Activated CD4-positive, alpha-beta T cell treated with anti-CD3 and anti-CD28 coated beads, Interleukin-2, amount 50 U/mL, for 16 hours (primary cell): ENCODE measurements at places on chromosomes 16 and 17.

- no peak for DNase-seq
These were observed 23.8 kb downstream of the LCMT1 start for GRCh38 chr16:25135254-25135878.

DNA sequence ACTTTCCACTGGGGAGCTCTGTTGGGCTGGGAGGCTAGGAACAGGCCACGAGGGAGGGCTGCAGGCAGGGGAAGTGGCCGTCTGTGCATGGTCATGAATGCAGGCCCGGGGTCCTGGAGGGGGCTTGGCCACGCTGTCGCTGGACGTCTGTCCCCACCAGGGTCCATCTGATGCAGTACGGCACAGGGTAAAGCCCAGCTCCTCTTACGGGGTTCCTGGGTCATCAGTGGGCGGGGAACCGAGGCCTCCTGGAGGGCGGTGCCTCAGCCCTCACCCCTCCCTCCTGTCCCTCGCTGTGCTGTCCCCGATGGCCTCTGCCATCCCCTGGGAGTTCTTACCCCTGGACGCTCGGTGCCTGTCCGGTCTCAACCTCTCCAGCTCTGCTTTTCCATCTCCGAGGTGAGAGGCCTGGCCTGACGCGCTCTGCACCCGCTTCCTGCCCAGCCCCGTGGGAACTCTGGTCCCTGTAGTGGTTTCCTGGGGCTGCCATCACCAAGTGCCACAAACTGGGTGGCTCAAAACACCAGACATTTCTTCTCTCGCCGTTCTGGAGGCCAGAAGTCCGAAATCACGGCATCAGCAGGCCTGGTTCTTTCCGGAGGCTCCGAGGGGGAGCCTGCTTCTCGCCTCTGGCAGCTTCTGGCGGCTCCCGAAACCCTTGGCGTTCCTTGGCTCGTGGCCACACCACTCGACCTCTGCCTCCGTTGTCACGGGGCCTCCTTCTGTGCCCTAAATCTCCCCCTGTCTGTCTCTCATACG is 182.8 kb downstream of the SEC14L1 start:
- DNase-seq, result no peak

GRCh38 chr16:1309888-1310831 is 724 bp downstream of the UBE2I start:
- peak; percentile 37 for DNase-seq

GRCh38 chr16:52320930-52321439 is 226.0 kb downstream of the TOX3 start:
- DNase-seq, result no peak

- DNase-seq, result peak; percentile 62
These were observed 637 bp downstream of the RPL23A start for GRCh38 chr17:28720247-28720996.

DNA sequence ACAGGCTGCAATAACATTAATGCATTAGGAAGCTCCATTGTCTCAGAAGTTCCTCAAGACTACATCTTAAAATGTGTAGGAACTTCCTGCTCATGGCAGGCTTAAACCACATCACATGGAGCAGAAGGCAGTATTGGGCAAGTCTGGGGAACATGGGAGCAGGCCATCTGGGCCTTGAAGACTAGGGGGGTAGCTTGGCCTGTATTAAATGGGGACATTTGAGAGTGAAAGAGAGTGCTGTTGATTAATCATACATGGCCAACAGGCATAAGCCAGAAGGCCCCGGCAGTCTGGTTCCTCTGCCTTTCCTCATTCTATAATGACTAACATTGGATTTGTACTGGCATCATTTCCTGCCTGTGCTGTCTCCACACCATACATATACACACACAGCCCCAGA is 25.2 kb upstream of the SLC5A11 start:
- no peak for DNase-seq

DNA sequence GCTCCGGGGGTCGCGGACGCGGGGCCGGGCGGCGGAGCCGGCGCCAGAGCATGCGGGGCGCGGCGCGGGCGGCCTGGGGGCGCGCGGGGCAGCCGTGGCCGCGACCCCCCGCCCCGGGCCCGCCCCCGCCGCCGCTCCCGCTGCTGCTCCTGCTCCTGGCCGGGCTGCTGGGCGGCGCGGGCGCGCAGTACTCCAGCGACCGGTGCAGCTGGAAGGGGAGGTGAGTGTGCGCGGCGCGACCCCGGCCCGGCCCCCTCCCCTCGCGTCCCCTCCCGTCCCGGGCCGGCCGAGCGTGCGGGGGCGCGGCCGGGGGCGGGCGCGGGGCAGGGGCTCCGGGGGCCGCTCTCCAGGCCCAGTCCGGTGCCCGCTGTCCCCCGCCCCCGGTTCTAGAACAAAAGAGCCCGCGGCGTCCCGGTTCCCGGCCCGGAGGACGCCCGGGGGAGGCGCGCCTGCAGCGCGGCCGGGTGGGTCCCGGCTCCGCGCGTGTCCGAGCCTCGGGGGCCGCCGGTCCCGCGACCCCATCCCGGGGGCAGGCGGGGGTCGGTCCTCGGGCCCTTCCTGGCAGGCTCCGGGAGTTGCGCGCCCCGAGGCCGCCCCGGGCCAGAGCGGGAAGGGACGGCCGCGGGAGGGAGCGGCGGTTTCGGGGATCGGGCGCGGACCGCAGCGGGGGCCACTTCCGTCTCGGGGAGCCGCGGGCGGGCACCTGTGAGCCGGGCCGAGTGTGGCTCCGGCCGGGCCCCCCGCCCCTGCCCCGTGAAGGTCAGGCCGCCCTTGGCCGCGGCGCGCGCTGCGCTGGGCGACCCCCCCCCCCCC is 563 bp downstream of the METRNL start:
- DNase-seq, result no peak

DNA sequence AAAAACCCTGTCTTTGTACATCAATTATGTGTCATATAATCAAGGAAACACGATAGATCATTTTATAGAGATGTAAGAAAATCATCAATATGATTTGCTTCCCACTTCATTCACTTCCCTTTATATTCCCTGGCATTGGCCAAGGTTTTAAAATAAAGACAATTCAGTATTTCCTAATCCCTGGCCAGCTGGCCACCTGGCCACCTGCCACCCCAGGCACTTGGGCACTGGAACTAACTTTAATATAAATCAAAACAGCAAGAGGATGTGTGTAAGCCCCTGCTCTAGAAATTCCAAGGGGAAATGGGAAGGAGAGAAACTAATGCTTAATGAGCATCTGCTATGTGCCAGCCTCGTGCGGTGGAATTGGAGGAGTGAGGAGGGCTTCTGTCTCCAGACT is 58.6 kb upstream of the TOB1 start:
- DNase-seq, result no peak

DNA sequence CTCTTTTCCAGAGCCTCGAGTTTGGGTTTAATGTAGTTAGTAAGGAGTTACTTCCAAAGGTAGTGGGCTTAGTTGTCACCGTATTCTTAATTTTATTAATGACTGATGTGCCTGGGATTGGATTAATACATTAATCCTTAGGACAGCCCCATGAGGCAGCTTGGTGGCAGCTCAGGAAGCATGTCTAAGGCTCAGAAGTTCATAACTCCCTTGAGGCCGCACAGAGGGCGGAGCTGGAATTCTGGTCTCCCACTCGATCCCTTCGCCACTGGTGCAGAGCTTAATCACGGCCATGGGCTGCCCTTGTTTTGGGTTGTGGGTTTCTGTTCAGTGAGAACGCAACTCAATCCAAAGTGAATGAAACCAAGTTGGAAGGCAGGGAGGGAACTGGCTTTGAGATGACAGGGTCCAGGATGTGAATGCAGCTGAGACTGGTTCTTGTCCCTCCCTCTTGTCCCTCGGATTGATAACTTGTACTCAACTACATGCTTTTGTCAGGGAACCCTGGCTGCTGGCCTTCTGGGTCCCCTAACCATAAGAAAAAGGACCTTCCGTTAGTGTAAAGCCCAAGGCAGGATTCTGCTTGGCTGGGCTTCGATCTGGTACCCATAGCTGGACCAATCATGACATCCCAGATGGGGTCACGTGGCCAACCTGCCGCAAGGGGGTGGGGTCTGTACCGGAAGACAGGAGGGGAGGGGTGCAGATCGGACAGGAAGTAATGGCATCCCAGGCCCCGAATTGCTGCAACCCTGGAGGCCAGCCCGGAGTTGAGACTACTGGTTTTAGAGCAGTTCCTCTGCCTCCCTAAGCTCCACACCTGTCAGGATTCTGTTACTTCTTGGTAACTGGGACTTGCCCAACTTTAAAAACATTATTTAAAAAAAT is 45.4 kb downstream of the SNX20 start:
- DNase-seq, result peak; percentile 20

DNA sequence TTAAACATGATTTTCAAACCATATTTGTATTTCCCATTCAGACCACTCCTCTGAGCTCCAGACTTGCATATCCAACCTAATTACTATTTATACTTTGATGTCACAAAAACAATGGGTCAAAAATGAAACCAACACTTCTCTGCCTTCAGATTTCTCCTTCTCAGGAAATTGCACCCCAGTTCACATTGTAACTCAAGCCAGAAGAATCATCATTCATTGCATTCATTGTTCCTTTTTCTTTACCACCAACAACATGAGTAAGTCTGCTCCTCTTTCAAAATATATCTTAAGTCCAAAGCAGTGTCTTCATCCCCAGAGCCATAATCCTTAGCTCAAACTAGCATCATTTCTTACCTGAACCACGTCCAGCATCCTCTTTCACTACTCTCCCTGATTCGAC is 2.6 kb upstream of the AKAP1 start:
- DNase-seq, result no peak

DNA sequence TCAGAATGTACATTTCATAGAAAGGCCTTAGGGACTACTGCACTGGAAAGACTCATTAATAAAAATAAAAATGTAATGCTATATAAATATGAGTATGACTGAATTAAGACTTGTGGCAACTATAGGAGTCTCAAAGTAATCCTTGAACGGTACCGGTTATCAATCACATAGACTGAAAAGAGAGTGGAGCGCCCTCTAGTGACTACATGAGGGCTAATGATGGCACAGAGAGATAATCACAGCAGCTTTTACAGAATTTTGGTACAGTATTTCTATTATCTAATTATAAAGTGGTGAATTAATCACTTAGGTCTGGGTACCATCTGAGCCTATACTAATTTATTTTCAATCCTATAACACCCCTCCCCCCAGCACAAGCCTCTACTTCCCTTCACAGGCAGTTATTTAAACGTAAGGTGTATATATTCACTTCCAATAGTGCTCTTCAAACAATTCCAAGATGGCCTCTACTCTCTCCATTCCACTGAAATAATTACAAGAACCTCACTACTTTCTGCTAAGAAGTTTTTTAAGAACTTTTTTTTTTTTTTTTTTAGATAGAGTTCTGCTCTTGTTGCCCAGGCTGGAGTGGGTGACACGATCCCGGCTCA is 40.7 kb upstream of the ANKFY1 start:
- DNase-seq, result peak; percentile 62

DNA sequence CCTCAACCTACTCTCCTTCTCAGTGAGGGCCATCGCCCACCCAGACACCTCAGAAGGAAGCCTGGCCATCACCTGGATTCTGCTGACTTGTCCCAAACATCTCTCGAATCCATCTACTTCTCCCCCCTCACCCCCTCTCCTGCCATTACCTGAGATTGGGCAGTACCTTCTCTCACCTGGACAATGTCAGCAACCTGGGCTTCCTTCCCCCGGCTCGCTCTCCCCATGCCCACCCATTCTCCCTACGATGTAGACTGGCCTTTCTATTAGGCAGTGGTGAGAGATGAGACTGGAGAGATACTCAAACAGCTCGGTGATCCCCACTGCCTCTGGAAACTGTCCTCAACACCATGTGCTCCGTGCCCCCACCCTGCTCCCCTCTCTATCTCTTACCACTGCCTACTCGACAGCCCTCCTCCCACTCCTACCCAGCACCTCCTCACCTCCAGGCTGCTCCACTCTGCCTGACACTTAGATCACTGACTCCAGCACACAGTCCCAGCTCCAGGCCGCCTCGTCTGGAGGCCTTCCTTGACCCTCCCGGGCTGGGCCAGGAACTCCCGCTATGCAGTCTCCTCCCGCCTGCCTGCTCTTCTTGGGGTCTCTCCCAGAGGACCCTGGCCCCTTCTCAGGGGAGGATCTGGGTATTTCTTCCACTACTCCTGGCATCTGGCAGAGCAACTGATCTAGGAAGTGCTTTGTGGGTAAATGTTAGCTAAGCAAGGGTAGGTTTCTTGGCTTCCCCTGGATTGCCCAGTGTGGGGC is 235.8 kb upstream of the NLRP1 start:
- DNase-seq, result no peak

DNA sequence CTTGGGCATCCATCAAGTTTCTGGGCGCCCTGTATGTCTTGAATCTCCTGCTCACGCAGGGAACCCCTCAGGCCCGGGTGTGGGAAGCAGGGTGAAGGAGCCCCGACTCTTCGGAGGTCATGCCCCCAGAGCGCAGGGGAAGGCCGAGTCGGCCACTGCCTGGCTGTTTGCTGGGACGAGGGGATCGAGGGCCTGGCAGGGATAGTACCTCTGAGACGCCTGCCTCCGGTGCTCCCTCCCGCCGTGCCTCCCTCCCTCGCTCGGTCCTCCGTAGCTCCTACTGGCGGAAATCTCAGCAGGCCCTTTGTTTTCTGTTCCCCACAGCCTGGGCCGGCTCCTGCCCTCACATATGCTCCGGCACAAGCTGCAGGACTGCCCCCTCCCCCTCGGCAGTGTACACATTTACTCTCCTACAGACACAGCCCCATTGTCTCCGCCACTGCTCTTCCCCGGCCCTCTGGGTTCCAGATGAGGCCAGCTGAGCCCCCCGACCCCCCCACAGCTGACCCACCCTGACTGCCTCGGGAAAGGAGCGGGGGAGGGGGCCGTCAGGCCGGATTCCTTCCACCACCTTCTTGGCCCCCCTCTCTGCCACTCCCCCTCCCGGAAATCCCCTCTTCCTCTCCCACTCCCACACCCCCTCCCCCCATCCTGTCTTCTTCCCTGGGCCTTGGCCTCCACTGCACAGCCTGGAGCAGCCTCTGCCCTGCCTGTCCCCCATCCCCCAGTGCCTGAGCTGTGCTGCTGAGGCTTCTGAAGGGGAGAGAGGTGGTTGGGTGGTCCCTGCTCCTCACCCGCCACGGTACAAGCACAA is 1.4 kb downstream of the TRAF4 start:
- DNase-seq, result no peak

GRCh38 chr16:52265446-52265861 is 281.5 kb downstream of the TOX3 start:
- no peak for DNase-seq

DNA sequence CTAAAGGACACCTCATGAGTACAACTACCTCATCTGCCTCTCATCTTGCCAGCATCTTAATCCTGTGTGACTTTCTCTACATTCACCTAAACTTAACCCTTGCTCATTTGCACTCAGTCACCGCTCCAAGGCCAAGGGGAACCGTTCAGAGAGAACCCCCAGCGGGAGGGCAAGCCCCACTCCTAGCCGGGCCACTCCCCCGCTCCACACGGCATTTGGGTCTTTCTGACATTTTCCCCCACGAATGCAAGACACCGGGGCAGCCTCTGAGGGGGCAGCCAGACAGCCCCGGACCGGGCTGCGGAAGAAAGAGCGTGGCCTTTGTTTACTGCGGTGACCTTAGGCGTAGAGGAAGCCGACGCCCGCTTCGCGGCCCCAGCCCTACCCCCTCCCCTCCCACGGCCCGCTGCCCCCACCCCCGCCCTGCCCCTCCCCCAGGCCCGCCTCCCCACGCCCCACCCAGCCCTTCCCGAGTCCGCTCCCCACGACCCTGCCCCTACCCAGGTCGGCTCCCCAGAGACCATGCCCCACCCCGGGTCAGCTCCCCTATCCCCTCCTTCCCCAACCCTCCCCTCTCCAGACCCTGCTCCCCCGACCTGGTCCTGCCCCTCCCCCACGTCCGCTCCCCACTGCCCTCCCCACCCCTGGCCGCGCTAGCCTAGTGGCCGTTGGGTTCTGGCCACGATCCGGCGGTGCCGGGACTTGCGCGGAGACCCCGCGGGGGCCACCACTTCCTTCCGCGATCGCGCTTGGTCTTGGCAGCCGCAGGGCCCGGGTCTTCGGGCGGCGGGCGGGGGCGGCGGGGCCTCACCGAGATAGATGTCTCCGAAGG is 789 bp downstream of the CSNK1D start:
- DNase-seq, result peak; percentile 31

GRCh38 chr16:28205974-28206373 is 5.8 kb downstream of the XPO6 start:
- DNase-seq, result no peak
